ENCODE measurements at places on chromosomes 1 and 21. TPM values are rescaled to one million over a fixed set of nuclear protein-coding genes. Genes with fewer than 3 reads are reported as not detected.

The CEP170 gene
- 55.2 TPM for polyA plus RNA-seq

The HRNR gene
- 0.19 TPM for polyA plus RNA-seq

DNA sequence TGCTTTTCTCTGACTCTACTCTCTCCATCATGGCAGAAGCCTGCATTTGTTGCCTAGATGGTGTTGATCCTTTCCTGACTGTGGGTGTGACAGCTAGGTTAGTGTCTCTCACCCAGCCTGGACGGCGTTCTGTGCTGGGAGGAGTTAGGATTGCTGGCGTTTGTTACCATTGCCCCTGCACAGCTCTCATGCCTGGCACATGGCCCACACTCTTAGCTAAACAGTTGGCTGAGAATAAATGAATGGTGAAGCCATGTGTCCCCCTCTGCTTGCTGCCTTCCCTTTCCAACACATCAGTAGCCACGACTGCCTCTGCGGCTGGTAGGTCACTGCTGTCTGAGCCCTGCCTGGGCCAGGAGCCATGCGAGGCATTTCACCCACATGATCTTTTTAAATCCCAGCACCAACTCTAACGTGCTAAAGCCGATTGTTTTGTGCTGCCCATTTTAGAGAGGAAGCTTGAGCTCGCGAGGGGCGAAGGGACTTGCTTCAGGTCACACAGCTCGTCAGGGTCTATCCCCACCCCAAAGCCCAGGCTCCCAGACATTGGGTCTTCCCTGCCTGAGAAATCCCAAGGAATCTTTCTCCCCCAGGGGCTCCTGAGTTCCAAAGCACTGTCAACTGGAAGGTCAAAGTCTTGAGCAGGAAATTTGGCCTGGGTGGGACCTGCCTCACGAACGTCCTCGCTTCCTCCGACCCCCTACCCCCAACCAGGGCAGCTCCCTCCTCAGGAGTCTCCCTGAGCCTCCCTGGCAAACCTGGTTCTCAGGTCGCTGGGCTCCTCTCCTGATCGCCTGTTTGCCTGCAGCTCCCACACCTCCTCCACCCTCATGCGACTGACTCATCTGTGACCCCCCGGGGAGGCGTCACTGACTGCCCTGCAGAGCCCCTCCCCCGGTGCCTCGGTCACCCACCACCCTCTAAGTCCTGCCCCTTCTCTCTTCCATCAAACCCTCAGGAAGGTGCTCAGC, 271.7 kb upstream of the C1orf174 start:
- DNase-seq = no peak

GRCh38 chr1:36994868-36995267, 39.4 kb downstream of the GRIK3 start:
- no peak for DNase-seq

- DNase-seq = peak; percentile 65
Observed at GRCh38 chr1:163069142-163069541, at the start of gene RGS4. Gene RGS4 (plus strand): TSS chr1:163069361. CDS start chr1:163069485, 124 bp downstream.

- no peak for DNase-seq
Observed at GRCh38 chr1:192522673-192523072, 52.9 kb upstream of the RGS1 start.
